ENCODE measurements at places on chromosomes 2 and 18.

- no peak for DNase-seq
Measured at GRCh38 chr18:75408554-75409506, 18.7 kb downstream of the SMIM21 start.

DNA sequence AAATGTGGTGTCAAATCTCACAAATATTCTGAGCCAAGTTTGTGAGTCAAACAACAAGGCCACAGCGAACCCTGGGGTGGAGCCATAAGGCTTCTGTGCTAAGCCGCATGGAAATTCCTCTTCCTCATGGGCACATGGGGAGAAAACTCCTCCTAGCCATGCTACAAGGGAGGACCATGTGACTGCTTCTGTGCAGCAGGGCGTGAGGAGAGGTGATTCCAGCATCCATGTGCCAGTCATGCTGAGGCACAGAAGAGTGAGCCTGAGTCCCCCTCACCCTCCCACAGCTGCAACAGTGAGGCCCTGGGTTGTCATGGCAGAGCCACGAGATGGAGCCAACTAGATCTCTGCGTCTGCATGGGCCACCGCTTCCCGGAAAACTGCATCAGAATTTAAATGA, 488.8 kb upstream of the RAB6C start:
- DNase-seq = no peak

DNA sequence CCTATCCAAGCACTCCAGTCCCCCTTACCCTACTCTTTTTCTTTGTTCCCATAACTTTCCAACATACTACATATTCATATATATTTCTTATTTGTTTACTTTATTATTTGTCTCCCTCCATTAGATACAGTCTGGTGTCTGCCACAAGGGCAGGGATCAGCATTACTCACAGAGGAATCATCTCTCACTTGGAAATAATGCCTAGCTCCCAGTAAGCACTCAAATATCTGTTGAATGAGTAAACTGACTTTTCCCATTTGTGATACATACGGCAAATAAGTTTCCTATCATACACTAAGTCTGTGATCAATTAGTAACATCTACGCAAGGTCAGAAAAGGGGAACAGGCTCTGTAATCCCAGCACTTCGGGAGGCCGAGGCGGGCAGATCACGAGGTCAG, 18.7 kb downstream of the C1D start:
- no peak for DNase-seq

- DNase-seq = no peak
Measured at GRCh38 chr2:72846171-72847095, 20.6 kb upstream of the EXOC6B start.

- no peak for DNase-seq
Measured at GRCh38 chr18:7544686-7545085, 22.4 kb upstream of the PTPRM start.

DNA sequence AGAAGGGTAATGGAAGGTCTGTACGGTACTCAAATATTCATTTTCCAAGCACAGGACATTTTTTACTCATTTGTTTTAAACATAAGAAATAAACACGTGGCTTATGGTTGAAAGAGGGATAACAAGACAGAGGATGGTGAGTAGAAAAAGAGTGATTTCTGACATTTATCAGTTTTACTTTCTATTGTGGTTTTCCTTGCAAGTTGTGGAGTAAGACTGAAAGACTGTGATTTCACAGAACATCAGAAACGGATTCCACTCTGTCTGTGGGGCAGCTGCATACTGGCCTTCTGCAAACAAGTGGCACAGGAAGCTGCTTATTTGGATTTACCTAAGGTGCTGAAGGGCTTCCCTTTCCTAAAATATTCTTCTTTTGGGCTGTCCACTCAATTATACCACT, 122.2 kb upstream of the ITGB6 start:
- no peak for DNase-seq

All from NCI-H2227 treated with DMSO at 0.1 percent for 48 hours (cell line).